Gastrocnemius medialis (tissue), 4 donors: ENCODE measurements at places on chromosomes 1 and 21.

DNA sequence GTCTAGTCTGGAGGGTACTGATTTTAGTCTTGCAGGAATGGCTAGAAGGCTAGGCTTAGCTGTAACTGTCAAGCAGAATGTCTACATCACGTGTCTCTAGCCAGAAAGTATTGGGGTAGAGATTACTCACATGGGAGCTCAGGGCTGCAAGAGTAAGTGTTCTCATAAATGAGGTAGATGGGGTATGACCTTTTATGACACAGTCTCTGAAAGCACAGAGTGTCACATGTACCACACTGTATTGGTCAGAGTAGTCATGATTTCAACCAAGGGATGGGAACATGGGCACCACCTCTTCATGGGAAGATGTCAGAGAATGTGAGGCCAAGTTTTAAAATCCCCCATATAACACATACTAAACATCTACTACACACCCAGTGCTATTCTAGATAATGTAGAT, 2.9 kb downstream of the FYB2 start:
- H3K27me3 ChIP-seq: no peaks in the 10 kb centered on the region
- H3K4me1 ChIP-seq: peaks cover 60% of the 10 kb centered on the region
- DNase-seq: no peak
- H3K4me3 ChIP-seq: no peak overlapping the region
- peak overlapping the region; percentile 83 for H3K27ac ChIP-seq

DNA sequence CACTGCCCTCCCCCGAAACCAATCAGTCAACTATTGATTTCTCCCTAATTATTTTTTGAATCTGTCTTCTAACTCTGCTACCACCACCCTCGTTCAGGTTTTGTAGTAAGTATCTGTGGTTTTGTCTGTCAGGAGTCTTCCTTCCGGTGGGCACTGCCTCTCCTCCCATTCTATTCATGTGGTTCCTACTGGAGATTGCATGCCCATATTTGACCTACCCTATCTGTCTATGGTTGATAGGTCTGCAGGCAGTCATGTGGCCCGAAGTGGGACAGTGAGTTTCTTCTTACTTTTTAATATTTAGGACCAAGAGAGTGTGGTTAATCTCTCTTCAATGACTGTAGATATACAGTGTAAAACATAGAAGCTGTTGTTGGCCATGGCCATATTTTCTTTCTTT, 17.8 kb upstream of the MAST2 start:
- H3K36me3 ChIP-seq: no peaks in the 10 kb centered on the region
- DNase-seq: no peak
- H3K4me1 ChIP-seq: no peaks in the 10 kb centered on the region
- no peaks in the 10 kb centered on the region for H3K27me3 ChIP-seq
- H3K27ac ChIP-seq: no peak overlapping the region

DNA sequence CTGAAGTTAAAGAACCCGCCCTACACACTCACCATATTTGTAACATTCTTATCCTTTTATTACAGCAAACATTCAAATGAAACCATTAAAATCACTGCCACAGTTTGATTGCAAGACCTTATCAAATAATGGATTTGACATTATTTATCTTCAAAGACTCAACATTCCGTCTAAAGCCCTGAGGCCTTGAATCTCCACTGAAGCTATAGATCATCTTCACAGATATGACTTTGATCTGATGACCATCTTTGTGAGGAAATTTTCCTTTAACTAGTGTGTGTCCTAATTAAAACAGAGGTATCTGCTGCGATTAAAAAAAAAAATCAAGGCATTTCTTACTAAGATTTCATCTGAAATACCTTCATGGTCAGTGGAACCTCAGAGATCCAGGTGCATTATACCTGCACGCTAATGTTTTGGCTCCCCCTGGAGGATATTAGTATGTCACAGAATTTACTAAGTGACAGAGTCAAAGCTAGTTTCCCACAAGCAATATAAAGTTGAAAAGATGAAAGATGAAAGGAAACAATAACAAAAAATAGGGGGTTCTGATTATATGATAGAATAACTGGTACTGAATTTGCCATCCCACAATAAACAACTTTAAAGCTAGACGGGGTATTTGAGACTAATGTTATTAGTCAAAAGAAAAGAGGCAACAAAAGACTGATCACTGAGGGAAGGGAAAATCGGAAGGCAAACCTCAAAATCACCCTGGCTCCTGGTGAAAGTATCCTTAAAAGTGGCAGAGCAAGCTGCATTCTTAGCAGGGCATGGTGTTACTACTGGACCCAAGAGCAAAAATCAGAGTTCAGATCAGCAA, 923.4 kb downstream of the NCAM2 start:
- H3K27me3 ChIP-seq: no peaks in the 10 kb centered on the region
- H3K4me3 ChIP-seq: no peak overlapping the region
- DNase-seq: no peak
- no peaks in the 10 kb centered on the region for H3K4me1 ChIP-seq
- no peak overlapping the region for H3K27ac ChIP-seq

DNA sequence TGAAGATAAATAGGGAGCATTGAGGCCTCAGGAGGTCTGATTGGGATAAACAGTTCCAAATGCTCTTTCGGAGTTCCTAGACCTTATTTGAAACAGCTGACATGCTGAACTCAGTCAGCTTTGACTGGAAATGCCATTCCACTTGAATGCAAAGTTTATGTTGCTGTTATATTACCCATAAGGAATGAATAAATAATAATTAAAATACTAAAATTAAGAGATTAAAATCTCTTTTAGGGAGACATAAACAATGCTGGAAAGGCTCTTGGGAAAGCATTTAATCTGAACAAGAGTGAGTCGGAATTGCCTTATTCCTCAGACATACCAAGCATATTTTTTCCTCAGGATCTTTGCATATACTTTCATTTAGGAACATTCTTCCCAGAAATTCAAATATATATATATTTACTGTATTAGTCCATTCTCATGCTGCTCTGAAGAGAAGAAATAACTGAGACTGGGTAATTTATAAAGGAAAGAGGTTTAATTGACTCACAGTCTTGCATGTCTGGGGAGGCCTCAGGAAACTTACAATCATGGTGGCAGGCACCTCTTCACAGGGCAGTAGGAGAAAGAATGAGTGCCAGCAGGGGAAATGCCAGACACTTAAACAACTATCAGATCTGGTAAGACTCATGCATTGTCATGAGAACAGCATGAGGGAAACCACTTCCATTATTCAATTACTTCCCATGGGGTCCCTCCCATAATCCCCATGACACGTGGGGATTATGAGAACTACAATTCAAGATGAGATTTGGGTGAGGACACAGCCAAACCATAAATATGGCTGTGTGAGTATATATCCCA, 318.2 kb upstream of the PLXNA2 start:
- H3K27me3 ChIP-seq: no peaks in the 10 kb centered on the region
- H3K27ac ChIP-seq: no peak overlapping the region
- H3K36me3 ChIP-seq: no peaks in the 10 kb centered on the region
- DNase-seq: no peak

DNA sequence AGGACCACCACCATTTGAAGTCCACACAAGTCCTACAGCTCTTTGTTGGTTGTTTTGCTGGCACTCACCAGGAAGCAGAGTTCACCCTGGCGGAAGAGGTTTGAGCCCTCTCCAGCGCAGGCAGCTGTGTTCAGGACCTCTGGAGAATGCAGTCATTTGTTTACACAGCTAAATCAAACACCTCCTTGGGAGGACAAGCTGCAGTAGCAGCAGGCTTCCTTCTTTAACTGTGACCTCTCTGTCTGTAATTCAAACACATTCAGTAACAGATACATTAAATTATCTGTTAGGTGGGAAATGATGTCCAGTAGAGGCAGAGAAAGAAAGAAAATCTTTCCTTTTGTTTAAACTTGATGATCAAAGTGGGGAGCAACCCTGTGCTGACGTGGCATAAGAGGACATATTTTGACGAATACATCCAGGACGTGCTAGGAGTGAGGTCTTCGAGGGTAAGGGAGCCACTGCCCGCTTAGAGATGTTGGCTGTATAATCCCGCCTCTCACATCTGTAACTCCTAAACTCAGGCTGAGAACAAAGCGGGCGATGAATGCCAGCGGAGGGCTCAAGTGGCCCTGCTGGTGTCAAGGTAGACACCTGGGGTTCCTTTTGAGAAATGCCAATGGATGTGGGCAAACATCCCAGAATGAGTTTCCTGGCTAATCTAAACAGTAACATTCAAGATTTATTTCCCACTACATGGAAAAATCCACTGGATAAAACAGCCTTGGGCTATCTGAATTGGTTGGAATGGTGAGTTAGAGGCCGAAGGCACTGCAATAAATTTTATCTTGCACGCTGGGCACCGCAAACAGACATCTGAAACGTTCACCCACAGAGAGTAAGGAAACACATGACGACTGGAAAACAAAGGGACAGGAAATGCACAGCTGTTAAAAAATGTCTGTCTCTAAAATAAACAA, 51.7 kb downstream of the ABCA4 start:
- H3K4me3 ChIP-seq: no peak overlapping the region
- no peaks in the 10 kb centered on the region for H3K36me3 ChIP-seq
- no peak for DNase-seq
- H3K27me3 ChIP-seq: no peaks in the 10 kb centered on the region
- peaks cover 31% of the 10 kb centered on the region for H3K4me1 ChIP-seq

DNA sequence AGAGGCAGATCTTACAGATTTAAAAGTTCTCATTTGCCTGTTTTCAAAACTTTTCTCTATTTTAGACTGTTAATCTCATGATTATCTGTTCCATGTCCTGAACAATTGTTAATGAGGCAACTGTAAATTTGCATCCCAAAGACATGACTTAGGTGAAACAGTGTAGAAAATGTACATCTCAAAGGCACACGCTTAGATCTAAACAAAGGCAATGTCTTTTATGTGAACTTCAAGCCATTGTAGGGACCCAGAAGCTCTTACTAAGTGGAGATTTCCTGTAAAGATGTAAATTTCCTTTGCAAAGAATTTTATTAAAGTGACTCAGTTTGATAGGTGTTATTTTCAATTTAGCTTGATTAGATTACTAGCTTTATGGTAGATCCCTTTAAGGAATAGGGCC, 125.2 kb upstream of the F3 start:
- no peaks in the 10 kb centered on the region for H3K36me3 ChIP-seq
- H3K4me1 ChIP-seq: no peaks in the 10 kb centered on the region
- no peak overlapping the region for H3K27ac ChIP-seq
- no peaks in the 10 kb centered on the region for H3K27me3 ChIP-seq
- no peak for DNase-seq

- H3K27ac ChIP-seq: peak overlapping the region; percentile 83
- H3K4me1 ChIP-seq: peaks cover 18% of the 10 kb centered on the region
- peak overlapping the region; percentile 94 for H3K4me3 ChIP-seq
- no peaks in the 10 kb centered on the region for H3K36me3 ChIP-seq
Observed at GRCh38 chr1:160030657-160031364, 979 bp downstream of the PIGM start.

DNA sequence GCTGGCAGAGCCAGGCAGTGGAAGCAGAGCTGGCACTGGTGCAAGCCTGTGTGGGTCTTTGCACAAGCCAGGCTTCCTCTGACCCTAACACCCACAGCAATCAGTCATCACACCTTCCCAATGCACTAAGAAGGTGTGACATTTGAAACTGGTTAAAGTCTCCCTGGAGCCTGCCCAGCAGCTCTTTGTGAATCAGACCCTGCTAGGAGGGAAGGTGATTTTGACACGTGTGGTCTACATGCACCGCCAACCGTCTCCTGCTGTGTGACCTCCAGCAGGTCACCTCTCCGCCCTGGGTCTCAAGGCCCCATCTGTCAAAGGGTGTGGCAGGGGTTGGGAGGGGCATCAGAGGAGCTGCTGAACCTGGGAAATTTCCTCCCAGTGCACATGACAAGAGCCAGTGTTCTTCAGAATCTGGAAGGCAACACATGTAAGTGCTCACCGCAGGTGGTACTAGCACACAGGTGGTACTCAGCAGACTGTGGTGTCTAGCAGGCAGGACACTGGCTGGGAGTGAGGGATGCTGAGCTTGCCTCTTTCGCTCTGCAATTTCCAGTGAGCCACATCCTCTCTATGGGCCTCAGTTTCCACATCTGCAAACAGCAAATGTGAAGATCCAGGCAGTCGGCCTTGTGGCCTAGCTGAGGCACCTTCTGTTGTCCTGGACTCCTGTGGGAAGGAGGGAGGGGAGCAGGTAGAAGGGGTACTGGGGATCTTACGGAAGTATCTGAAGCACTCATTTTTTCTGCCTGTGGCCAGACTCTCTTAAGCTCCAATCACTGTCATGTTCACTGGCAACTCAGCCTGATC, 123.2 kb downstream of the DMRTB1 start:
- H3K4me3 ChIP-seq: no peak overlapping the region
- H3K27me3 ChIP-seq: no peaks in the 10 kb centered on the region
- no peaks in the 10 kb centered on the region for H3K36me3 ChIP-seq
- no peaks in the 10 kb centered on the region for H3K4me1 ChIP-seq

DNA sequence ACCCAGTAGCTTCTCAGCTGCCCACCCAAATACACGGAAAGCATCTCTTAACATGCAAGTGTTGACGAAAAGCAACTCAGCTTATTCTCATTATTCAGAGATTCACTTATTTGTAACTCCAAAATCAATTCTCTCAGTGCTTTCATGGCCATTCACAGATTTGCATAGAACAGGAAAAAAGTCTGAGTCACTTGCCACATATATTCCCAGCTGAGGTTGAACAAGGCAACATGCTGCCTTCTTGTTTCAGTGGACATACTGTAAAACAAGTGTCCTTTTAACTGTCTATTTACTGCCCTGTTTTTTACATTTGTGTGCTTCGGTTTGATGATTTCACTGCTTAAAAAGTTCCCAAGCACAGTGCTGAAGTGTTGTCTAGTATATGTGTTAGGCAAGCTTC, 273.0 kb downstream of the LTN1 start:
- H3K27me3 ChIP-seq: no peaks in the 10 kb centered on the region
- no peak for DNase-seq
- H3K27ac ChIP-seq: no peak overlapping the region
- no peak overlapping the region for H3K4me3 ChIP-seq
- H3K4me1 ChIP-seq: no peaks in the 10 kb centered on the region

- no peaks in the 10 kb centered on the region for H3K36me3 ChIP-seq
- no peak overlapping the region for H3K27ac ChIP-seq
- no peaks in the 10 kb centered on the region for H3K27me3 ChIP-seq
- H3K4me3 ChIP-seq: no peak overlapping the region
- no peak for DNase-seq
- H3K4me1 ChIP-seq: peaks cover 24% of the 10 kb centered on the region
Observed at GRCh38 chr1:165895451-165895871, 68.0 kb downstream of the UCK2 start.

GRCh38 chr1:168603501-168604110, 27.2 kb downstream of the XCL1 start:
- DNase-seq: peak; percentile 79
- no peak overlapping the region for H3K4me3 ChIP-seq
- no peaks in the 10 kb centered on the region for H3K36me3 ChIP-seq
- H3K27me3 ChIP-seq: no peaks in the 10 kb centered on the region

- H3K4me1 ChIP-seq: no peaks in the 10 kb centered on the region
- no peak for DNase-seq
- no peak overlapping the region for H3K4me3 ChIP-seq
Observed at GRCh38 chr1:60066001-60066400, 7.6 kb downstream of the C1orf87 start.

DNA sequence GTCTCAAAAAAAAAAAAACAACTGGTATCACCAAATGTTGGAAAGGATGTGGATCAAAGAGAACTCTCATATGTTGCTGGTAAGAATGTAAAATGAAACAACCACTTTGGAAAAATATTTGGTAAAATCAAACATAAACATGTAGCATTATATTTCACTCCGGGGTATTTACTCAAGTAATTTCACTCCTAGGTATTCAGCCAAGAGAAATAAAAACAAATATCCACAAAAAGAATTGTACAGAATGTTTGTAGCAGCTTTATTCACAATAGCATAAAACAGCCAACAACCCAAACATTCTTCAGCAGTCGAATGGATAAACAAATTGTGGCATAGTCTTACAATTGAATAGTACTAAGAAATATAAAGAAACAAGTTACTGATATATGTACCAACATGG, 32.4 kb upstream of the ZSWIM5 start:
- no peak overlapping the region for H3K4me3 ChIP-seq
- H3K27me3 ChIP-seq: no peaks in the 10 kb centered on the region
- H3K36me3 ChIP-seq: no peaks in the 10 kb centered on the region
- no peak for DNase-seq
